ENCODE measurements at places on chromosomes 4 and X.

- H3K27me3 ChIP-seq: no peaks in the 10 kb centered on the region
- H3K27ac ChIP-seq: no peak overlapping the region
- no peak for DNase-seq
- H3K4me1 ChIP-seq: no peaks in the 10 kb centered on the region
- H3K36me3 ChIP-seq: no peaks in the 10 kb centered on the region
- H3K4me3 ChIP-seq: no peak overlapping the region
Measured at GRCh38 chrX:38055170-38055847, 49.0 kb downstream of the SYTL5 start.

DNA sequence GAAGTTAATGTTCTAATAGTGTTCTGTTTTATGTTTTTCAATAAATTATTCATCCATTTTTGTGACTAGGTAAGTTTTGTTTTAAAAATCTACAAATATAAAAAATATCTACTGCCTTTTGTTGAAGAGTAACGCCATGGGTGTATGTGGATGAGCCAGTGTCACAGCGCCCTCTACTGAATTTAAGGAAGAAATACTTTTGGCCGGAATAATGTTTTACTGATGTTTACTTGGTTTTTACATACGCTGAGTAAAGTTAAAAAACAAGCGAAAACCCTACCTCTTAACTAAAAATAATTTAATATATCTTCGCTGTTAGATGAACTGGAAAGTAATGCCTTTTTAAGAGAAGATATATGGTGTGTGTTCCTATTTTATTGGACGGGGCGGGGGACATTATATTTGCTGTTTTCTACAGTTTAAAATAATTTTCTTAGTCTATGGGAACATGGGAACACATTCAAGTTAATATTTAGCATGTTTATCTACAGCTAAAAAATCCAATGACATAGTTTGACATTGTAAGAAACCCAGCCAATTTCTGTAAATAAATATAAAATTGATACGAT is 86.1 kb downstream of the CPE start:
- DNase-seq: peak; percentile 21
- H3K4me1 ChIP-seq: peaks cover 6% of the 10 kb centered on the region
- H3K27me3 ChIP-seq: no peaks in the 10 kb centered on the region
- H3K4me3 ChIP-seq: no peak overlapping the region
- no peaks in the 10 kb centered on the region for H3K36me3 ChIP-seq
- no peak overlapping the region for H3K27ac ChIP-seq

- H3K4me1 ChIP-seq: no peaks in the 10 kb centered on the region
- DNase-seq: no peak
- H3K36me3 ChIP-seq: no peaks in the 10 kb centered on the region
- no peaks in the 10 kb centered on the region for H3K27me3 ChIP-seq
Measured at GRCh38 chr4:75370576-75370975, 143.6 kb downstream of the RCHY1 start.

DNA sequence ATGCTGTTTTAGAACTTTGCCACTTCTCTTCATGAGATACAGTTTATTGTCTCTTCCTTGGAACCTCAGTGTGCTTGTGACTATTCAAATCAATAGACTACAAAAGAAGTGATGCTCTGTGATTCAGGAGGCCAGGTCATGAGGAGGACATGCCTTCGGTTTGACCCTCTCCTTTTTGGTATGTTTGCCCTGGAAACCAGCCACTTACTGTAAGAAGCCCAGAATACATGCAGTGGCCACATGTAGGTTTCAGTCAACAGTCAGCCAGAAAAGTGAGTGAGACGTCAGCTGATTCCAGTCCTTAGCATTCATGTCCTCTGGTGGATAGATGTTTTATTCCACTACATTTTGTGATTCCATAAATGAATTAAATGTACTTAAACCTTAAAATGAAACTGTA is 328.7 kb downstream of the PCDH18 start:
- H3K4me3 ChIP-seq: no peak overlapping the region
- H3K27me3 ChIP-seq: no peaks in the 10 kb centered on the region
- H3K4me1 ChIP-seq: no peaks in the 10 kb centered on the region
- no peak for DNase-seq

GRCh38 chr4:95066050-95066449 is 308.3 kb downstream of the BMPR1B start:
- no peak for DNase-seq
- no peaks in the 10 kb centered on the region for H3K27me3 ChIP-seq
- no peaks in the 10 kb centered on the region for H3K36me3 ChIP-seq
- no peak overlapping the region for H3K27ac ChIP-seq
- H3K4me3 ChIP-seq: no peak overlapping the region

DNA sequence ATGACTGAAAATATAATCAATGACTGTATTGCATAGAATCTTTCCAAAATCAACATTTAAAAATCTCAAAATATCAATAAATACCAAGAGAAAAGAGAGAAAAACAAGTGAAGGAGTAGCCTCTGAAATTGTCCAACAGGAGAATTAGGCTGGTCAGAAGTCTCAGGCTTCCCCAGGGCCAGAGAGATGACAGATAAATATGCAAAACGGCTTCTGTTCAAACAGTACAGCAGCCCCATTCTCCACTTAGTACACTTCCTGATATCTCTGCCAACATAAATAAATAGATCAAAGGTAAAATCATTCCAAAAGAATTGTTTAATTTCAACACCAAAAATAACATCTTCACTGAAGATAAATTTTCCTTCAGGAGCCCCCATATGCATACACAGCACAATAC is 204.7 kb upstream of the GABRA2 start:
- H3K36me3 ChIP-seq: no peaks in the 10 kb centered on the region
- H3K4me1 ChIP-seq: no peaks in the 10 kb centered on the region
- no peak for DNase-seq
- no peak overlapping the region for H3K27ac ChIP-seq
- H3K4me3 ChIP-seq: no peak overlapping the region
- H3K27me3 ChIP-seq: no peaks in the 10 kb centered on the region

DNA sequence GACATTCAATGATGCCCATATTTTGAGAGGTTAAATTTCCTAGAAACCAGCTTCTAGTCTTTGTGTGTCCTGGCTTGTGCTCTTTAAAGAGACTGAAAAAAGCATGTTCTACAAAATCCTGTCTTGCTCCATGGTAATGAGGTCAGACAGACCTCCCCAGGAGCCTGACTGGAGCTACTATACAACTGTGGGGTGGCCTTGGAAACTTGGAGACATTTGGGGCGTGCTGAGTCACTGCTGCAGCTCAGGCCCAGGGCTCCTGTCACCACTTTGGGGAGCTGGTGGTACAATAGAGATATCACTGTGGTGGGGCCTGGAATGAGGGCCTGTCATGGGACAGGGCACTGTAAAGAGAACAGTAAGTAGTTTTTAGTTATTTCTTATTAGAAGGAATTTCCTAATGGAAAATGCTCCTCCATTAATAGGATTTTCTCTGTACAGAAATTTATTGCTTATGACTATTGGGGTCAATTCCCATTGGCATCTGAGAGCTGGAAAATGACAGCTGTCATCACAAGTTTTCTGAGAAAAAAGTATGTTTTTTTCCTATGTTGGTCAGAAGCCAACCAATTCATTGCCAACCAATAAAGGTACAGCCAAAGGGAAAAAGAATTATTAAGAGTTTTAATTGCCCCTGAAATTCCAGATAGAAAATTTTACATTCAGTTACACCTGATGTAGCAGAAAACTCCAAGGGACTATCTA is 207.4 kb upstream of the JADE1 start:
- no peaks in the 10 kb centered on the region for H3K27me3 ChIP-seq
- H3K27ac ChIP-seq: peak overlapping the region; percentile 85
- no peak overlapping the region for H3K4me3 ChIP-seq
- peaks cover 58% of the 10 kb centered on the region for H3K4me1 ChIP-seq

GRCh38 chr4:139554893-139555704 is 920 bp downstream of the SETD7 start:
- no peaks in the 10 kb centered on the region for H3K27me3 ChIP-seq
- peak; percentile 94 for DNase-seq
- H3K36me3 ChIP-seq: no peaks in the 10 kb centered on the region
- H3K27ac ChIP-seq: peak overlapping the region; percentile 98

DNA sequence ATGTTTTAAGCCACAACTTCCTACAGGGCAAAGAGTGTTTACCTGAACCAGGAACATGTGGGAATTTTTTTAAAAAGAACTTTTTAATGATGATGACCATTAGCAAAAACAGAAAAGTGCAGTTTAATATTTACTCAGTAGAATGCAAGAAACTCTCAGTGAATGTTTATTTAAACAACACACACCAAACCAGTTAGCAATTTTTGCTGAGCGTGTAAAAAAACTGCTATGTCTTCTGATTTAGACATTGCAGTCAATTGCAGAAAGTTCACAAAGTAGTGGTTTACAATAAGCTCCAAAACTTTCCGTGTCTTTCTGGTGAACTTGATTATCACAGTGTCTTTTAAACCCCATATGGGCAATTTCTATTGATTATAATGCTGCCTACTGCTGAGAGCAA is 273.7 kb upstream of the DIAPH2 start:
- H3K36me3 ChIP-seq: no peaks in the 10 kb centered on the region
- no peak overlapping the region for H3K4me3 ChIP-seq
- no peak overlapping the region for H3K27ac ChIP-seq
- H3K4me1 ChIP-seq: peaks cover 17% of the 10 kb centered on the region
- H3K27me3 ChIP-seq: no peaks in the 10 kb centered on the region

DNA sequence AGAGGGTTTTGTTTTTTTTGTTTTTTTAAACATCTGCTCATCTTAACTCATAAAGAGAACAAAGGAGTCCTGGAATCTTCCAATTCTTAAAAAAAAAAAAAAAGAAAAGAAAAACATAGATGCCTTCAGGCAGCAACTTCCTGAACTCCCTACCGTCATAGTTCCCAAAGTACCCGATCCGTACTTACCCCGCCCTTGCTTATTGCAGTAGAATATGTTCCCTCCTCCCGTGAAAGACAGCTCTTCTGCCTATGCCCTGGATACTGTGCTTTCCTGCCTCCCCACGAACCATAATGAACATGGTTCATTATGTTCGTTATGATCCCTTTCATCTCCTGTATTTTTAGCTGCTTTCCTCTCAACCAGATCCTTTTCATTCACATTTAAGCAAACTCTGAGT is 40.3 kb downstream of the KLHL5 start:
- H3K4me3 ChIP-seq: no peak overlapping the region
- H3K36me3 ChIP-seq: peaks cover 2% of the 10 kb centered on the region
- DNase-seq: no peak
- no peaks in the 10 kb centered on the region for H3K4me1 ChIP-seq

- H3K36me3 ChIP-seq: peaks cover 24% of the 10 kb centered on the region
- H3K4me3 ChIP-seq: no peak overlapping the region
- no peak for DNase-seq
- H3K27ac ChIP-seq: peak overlapping the region; percentile 24
- H3K4me1 ChIP-seq: no peaks in the 10 kb centered on the region
Measured at GRCh38 chr4:766152-766515, 59.8 kb downstream of the CPLX1 start.

DNA sequence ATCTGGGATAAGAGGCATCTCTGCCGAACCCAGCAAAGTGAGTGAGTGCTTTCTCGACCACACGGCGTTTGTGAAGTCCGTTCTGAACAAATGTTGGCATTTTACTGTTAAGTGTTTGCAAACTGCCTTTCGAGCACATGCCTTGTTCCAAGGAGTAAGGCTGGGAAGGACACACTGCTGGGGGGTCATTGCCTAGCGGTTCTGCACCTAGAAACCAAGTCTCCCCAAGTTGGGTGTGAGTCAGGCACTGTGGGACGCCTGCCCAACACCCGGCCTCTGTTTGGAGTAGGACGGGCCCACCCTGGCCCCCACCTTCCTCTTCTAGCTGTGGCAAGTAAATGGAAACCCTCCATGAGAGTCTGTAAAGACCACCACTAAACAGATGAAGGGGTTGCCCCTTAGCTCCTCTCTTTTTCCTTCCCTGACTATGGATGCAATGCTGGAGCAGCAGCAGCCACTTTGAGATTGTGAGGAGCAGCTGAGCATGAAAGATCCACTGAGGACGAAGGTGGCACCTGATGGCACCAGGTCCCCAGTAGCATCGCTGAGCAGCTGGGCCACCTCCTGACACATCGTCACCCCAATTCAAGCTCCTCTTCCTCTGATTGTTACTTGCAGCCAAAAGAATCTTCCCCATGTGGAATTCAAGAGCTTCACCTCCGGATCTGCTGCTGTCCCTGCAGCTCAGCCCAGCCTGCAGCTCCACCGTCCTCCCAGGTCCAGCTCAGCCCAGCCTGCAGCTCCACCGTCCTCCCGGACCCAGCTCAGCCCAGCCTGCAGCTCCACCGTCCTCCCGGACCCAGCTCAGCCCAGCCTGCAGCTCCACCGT is 6.3 kb downstream of the CPLX1 start:
- H3K4me1 ChIP-seq: peaks cover 9% of the 10 kb centered on the region
- no peaks in the 10 kb centered on the region for H3K36me3 ChIP-seq

All from body of pancreas (tissue), 4 donors.